AML-193 (cell line): ENCODE measurements at places on chromosomes 7 and 10.

DNA sequence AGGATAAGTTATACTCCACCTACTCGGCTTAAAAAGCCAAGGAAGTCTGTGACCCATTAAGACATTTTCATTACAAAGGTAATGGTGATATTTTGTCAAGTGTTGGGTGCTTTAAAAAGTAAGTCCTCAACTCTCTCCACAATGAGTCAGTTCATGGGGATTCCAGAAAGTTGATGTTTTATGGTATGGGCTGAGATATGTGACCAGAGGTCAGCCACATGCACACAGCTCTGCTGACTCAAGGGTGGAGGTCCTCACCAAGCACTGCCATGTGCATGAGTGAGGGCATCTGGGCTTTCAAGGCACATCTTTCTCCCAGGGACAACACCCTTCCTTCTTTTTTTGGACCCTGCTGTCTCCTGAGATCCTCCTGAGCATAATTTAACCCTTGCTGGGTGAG lies 292.9 kb downstream of the PTEN start:
- DNase-seq: no peak

GRCh38 chr10:118955951-118956801 lies 73.3 kb upstream of the NANOS1 start:
- no peak for DNase-seq

DNA sequence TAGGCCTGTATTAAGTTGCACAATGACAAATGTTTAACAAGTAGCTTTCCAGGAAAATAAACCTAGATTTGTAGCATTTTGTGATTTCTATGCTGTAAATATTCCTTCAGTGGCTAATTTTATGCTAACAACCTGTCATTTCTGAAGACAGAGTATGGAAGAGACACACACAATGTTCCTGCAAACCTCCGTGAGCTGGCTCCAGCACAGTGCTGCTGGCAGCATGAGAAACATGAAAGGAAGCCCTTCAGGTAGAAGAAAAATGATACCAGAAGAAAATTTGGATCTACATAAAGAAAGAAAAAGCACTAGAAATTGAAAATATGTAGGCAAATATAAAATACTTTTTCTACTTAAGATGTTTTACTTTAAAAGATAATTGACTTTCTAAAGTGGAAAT lies 69.5 kb upstream of the CTTNBP2 start:
- no peak for DNase-seq

DNA sequence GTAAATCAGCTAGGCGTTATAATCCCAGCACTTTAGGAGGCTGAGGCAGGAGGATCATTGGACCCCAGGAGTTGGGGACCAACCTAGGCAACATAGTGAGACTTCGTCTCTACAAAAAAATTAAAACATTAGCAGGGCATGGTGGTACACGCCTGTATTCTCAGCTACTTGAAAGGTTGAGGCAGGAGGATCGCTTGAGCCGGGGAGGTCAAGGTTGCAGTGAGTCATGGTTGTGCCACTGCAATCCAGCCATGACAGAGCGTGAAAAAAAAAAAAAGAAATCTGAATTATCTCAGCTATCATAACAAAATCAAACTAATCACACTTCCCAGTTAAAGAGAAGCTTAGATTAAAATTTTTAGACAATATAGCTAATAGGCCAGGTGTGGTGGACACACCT lies 35.3 kb downstream of the ATAD1 start:
- no peak for DNase-seq

DNA sequence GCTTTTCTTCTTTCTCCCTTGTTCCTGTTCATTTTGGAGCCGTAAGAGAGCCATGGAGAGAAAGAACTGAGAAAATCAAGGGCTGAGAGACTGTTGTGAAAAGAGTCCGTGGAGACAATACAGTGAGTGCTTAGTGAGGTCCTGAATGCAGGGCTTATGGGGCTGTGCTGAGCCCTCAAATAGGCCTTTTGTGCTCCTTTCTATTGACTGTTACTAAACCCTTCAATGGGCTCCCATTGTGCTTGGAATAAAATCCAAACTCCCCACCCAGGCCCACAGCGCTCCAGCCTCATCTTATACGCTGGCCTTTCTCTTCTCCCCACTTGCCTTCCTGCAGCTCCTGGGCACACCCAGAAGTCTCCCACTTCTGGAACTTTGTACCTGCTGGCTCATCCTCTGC lies 243.1 kb upstream of the HABP2 start:
- DNase-seq: no peak

GRCh38 chr10:90930070-90930837 lies 9.4 kb upstream of the ANKRD1 start:
- no peak for DNase-seq

DNA sequence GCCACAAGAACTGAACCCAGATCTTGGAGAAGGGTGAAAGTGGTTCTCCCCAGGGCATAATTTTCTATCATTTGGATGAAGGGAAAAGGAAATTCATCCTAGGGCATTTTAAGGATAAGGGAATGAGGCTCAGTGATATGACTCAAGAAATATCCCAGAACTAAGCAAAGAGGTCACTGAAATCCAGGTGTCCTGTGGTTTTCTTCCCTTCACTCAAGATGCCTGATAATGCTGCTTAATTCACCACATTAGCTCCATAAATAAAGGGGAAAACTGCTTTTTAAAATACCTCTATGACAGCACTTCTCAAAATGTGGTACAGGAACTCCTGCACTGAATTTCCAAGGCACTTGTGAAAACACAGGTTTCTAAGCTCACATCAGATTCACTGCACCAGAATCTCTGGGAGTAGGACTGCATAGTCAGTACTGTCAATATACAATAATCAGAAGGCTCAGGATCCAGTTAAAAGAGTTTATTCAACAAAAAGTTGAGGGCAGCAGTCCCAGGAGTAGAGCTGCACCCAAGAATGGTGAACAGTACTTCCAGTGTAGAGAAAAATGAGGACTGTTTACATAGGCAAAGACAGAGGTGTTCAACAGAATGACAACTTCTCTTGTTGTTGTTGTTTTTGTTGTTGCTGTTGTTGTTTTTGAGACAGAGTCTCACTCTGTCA lies 2.9 kb downstream of the IFIT3 start:
- DNase-seq: no peak

GRCh38 chr10:71269301-71270288 lies 49.5 kb upstream of the SLC29A3 start:
- DNase-seq: no peak

DNA sequence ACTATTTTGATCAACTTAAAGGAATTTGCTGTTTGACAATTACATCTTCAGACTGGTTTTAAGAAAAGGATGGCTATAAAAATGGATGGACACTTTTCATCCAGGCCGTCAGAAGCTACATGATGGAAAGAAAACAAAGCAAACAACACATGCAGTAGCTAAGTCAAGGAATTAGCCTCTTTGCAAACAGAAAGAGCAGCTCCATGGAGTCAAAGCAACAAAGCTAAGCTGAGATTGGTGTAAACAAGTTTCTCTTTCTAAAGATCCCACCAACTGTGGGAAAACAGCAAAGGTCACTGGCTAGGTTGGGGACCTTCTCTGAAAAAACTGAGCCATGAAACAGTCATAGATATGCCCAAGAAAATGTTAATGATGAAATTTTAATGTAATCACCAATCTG lies 98.9 kb downstream of the RNF133 start:
- DNase-seq: no peak

- DNase-seq: no peak
These were observed 11.3 kb downstream of the OIT3 start for GRCh38 chr10:72904806-72905205.

- DNase-seq: peak; percentile 22
These were observed 101.6 kb downstream of the NPSR1 start for GRCh38 chr7:34759477-34760125.

- DNase-seq: no peak
These were observed 2.6 kb downstream of the PLXDC2 start for GRCh38 chr10:19818876-19819275.

DNA sequence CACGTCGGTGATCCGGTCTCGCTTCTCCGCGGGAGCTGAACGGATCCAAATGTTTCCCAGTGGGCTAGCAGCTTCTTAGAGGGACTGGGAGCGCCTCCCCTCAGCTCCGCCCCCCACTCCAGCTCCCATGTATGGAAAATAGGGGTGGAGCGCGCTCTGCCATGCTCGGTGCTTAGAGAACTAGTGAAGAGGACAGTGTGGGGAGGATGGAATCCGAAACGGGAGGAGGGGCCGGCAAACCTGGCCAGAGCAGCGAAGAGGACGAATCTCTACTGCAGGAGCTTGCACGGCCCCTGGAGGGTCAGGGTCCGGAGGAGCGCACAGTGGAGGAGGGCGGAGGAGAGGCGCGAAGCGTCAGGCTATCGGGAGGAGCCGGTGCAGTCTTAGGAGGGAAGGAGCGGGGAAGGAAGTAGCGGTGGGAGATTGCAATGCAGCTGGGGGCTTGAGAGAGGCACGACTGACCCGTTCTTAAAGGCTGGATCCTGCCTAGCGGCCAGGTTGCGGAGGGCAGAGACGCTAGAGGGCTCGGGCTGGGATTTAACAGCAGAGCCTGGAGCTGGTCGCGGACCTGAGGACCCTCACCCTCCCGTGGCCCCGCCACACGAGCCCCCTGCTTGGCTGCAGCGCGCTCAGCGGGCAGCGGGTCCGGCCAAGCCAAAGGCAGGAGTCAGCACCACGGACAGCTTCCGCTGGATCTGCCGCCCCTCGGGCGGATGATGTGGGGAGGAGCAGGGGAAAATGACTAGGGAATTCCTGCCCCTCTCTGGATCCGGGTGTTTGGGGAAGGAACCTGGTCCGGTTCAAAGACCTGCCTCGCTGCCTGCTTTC lies at the start of gene PRLHR:
Gene PRLHR (minus strand): TSS at position 51 of the 828 bp plus-strand sequence. CDS start 404 bp downstream, outside the sequence.
- no peak for DNase-seq

DNA sequence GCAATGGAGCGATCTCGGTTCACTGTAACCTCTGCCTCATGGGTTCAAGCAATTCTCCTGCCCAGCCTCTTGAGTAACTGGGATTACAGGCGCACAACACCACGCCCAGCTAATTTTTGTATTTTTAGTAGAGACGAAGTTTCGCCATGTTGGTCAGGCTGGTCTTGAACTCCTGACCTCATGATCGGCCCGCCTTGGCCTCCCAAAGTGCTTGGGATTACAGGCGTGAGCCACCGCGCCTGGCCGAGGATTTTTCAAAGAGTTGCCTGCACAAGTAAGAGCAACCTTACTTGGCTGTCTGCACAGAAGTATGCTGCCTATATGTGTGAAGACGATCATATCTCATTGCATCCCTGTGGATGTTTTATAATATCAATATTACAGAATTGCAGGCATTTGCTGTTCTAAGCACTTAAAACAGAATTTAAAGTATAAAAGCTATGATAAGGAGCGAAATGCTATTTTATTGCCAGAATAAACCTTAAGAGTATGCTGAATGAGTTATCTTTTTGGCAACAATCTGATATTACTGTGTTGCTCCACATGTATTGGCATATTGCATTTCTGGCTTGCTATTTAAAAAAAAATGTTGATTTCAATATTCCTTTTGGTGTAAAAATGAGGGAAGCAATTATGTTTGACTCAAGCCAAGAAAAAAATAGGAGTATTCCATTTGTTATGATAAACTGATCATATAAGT lies 379.4 kb upstream of the SEMA3D start:
- no peak for DNase-seq

GRCh38 chr7:135659159-135659846 lies 3.0 kb upstream of the STMP1 start:
- DNase-seq: peak; percentile 58

- DNase-seq: no peak
These were observed 119.8 kb downstream of the FAM107B start for GRCh38 chr10:14654821-14655382.

DNA sequence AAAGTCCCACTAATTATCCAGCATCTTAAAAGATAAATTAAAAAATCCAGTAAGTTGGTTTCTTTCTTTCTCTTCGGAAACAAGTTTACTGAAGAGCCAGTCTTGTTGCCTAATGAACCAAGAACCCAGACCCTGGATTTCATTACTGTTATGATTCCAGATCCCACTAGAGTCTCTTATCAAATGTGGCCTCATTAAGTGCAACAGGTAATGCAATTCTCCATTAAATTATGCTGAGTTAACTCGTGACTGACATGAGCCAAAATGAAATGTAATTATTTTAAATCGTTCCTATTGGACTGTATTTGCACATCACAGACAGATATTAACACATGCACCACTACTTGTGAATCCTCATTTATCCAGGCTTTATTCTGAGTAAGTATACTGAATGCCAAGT lies 115.6 kb downstream of the NXPH1 start:
- DNase-seq: no peak
